ENCODE measurements at places on chromosomes 4 and X.

DNA sequence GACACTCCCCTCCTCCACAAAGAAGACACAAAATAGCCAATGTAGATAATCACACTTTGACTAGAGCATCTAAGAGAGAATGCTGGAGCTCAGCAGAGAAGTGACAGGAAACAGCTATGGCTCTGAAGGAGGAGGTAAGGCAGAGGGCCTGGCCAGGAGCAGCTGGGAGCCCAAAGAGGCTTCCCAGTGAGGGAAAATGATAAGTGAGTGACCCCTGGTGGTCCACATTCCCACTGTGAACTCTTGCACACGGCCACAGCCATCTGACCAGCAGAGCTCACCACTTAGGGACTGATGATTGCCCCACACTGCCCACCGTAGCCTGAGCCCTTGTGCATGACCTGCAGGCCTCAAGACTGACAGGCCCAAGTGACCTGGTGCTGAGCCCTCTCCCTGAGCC lies 162.7 kb upstream of the GALNTL6 start:
- peak; percentile 8 for DNase-seq

DNA sequence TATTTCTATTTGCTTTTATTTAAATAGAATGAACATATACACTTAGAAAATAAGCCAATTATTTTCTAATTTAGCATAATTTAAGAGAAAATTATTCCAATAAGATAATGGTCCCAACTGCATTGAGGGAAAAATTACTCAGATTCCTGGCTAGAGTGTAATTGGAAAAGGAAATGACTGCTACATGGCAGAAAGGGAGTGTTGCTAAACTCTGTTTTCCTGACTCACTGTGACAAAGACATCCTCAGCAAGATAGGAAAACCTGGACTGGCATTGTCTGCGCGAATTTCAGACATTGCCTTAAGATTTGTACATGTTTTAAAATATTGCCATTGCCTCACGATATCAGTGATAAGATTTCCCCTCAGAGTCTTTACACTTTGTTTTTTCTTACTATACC lies 8.2 kb downstream of the TNIP3 start:
- peak; percentile 87 for DNase-seq

GRCh38 chrX:4754878-4755604 lies 1041.6 kb upstream of the PRKX start:
- DNase-seq: no peak

- peak; percentile 59 for DNase-seq
Measured at GRCh38 chrX:11241720-11242119, 51.5 kb upstream of the AMELX start.

DNA sequence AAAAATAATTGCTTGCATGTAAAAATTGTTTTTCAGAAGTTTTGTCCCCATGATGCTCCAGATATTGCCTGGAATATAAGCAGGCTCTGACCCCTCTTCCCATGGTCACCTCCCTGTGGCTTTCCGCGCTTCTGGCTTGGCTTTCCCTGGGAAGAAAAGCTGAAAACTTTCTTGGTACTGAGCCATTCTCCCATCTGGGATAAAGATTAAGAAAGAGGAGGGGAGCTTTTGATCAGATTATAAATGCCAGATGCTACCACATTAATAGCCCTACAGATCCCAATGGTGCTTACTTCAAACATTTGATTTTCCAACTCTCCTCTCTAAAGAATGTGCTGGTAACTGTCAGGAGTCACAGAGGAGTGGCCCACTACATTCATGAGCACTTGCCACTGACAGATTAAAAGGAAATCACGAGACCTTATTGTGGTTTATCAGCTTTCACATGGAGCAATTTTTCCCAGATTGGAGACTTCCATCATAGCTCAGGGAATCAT lies 54.4 kb upstream of the GAB1 start:
- no peak for DNase-seq
